ENCODE measurements at places on chromosomes 1 and 21.
A peak's percentile ranks its signal among the peaks of the same experiment; 100 is the strongest.

DNA sequence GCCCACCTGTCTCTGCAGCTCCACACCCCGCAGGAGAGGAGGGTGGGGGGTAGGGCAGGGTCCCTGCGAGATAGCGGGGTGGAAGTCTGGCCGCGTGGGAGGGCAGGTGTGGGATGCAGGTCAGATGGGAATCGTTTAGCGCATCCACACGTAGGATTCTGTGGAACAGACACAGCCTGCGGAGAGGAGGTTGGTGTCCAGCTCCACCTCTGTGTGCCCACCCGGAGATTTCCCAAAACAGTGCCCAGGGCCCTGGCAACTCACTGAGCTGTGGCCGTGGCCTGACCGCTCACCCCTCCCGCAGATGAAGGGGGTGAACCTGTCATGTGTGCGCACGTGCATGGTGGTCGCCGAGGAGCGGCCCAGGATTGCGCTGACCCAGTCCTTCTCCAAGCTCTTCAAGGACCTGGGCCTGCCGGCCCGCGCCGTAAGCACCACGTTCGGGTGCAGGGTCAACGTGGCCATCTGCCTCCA lies 46.9 kb downstream of the S100B start:
- DNase-seq = no peak

DNA sequence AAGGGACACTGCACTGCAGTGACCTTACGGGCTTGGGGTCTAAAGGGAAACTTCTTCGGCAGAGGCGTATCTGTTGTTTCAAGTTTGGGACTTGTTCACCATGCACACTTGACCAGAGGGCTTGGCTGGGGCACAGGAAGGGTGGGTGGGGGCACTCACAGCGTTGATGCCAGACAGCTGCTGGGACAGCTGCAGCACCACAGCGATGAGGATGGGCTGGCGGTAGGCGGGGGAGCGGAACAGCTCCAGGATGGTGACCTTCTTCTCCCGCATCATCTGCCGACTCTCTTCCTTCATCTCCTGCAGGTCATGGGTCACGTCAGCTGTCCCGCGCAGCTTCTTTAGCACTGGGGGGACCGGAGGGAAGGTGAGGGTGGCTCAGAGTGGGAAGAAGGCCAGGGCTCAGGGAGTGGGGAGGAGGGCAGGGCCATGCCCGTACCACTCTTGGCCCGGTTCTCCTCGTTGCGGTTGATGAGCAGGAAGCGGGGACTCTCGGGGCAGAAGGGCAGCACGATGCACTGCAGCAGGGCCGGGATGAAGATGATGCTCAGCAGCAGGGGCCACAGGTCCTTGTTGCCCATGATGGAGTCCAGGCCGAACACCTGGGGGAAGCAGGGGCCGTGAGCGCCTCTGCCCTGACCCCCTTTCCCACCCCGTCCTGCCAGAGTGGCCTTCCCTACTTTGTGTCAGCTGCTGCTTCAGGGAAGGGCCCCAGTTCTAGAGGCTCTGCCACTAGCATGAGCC lies 29.1 kb downstream of the SLC2A1 start:
- no peak for DNase-seq

DNA sequence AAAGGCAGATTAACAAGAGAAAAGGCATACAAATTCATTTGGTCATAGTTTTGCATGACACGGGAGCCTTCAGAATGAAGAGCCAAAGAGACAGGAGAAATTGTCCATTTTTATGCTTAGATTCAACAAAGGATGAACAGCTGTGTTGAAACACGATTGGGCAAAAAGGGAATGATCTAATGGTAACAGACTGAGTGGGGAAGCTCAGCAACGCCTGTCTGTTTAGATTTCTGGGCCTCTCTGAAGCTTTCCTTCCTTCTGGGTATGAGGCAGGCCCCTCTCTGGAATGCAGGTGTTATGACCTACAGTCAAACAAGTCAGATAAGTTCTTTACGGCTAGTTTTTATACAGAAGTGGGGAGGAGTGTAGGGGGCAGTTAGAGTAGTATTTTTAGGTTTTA lies 154.6 kb downstream of the RGS7 start:
- DNase-seq = no peak

DNA sequence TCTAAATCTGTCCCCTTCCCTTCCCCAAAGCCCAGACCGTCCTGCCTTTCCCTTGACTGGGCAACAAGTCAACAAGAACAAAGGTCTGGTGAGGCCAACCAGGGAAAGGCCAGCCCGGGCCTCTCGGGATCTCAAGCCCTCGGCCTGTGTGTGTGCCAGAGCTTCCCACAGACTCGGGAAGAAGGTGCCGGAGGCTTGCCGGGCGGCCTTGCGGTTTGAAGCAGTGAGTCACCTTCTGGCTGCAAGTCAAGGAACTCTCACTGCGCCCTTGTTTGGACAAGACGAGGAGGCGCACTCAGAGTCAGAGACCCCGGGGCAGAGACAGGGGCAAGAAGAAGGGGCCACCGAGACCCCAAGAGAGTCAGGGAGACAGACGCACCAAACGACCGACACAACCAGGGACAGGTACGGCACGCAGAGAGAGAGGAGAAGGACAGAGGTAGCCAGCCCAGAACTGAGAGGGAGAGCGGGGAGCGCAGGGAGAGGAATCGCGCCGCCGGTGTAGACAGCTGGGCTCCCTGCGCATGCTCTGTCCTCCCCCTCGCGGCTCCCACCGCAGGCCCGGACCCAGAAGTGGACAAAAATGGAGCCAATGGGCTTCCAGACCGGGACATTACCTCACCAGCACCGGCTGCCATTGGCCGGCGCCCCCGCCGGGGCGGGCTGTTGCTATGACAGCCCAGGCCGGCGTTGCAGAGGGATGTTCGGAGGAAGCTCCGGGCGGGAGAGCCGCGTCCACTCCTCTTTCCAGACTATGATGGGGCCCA lies 66.6 kb upstream of the LAPTM5 start:
- peak; percentile 30 for DNase-seq

DNA sequence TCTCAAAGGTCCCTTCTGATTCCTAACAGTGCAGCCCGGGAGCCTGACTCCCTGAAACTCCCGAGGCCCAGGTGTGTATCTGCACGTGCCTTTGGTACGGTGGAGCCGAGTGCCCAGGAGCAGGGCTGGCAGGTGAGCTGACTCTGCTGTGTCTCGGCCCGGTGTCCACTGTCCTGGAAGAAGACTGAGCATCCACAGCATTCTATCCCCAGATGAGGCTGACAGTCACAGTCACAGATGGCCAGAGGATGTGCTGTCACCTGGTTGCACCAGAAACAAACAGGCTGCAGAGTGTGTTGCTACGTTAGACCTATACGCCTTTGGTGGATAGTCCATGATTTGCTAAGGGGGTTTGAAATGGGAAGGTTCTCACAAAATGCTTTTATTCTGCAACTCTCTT lies 9.8 kb downstream of the ETV3L start:
- no peak for DNase-seq

GRCh38 chr1:38210021-38210894 lies 163.7 kb upstream of the POU3F1 start:
- no peak for DNase-seq

- no peak for DNase-seq
These were observed 76.0 kb downstream of the DNM3 start for GRCh38 chr1:171917331-171917730.

DNA sequence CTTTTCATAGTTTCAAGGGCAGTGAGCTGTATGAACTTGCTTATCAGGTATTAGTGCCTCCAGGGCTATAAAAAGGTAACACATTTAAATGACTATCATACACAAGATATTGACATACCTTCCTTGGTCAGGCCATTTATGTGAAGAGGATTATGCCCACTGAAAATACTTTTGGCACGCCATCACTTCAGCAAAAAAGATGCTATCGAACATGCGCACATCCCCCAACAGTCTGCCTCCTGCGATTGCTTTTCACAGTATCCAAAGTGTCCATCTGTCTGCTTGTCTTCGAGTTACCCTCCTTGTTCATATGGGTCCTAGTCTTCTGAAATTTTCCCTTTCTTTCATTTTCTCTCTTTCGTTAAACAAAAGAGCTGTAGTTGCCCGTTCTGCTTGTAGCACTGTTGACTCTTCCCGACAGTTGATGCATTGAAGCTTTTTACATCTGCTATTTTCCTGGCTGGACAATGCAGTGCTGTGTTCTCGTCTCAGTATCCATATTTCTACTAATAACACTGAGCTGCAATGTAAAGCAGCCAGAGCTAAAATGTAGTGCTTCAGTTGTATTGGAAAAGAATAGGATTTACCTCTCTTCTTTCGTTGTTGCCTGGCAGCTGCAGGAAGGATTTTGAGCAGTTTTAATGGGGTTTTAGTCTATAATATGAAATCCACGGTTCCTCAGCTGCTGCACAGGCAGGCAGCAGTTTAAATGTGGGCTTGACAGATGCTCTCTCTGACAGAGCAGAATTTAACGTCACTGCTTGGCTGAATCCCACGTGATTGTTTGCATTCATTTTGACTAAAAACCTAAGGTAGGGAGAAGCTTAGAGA lies at the start of gene B3GALT2:
Gene B3GALT2 (minus strand): TSS at position 713 of the 831 bp plus-strand sequence. CDS start 5,051 bp downstream, outside the sequence.
- DNase-seq = no peak

GRCh38 chr21:45282283-45283034 lies 5.2 kb downstream of the POFUT2 start:
- no peak for DNase-seq

DNA sequence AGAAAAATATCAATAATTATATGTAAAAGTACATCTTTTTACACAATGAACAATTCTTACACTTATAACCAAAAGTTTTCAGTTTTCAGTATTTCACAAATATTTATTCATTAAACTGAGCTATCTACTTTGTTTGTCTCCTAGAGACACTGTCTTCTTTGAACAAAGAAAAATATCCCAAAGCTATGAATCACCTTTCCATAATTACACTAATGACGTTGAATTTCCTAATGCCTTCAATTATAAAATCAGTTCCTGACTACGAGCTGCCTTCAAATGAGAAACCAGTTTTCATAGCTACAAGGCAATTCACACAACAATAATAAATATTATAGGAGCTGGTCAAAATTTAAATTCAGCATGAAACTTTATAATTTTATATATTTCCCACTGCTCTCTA lies 201.8 kb upstream of the BRINP3 start:
- no peak for DNase-seq

GRCh38 chr1:6145864-6146410 lies 34.2 kb downstream of the CHD5 start:
- no peak for DNase-seq

GRCh38 chr1:218299416-218299815 lies 14.3 kb downstream of the RRP15 start:
- no peak for DNase-seq

DNA sequence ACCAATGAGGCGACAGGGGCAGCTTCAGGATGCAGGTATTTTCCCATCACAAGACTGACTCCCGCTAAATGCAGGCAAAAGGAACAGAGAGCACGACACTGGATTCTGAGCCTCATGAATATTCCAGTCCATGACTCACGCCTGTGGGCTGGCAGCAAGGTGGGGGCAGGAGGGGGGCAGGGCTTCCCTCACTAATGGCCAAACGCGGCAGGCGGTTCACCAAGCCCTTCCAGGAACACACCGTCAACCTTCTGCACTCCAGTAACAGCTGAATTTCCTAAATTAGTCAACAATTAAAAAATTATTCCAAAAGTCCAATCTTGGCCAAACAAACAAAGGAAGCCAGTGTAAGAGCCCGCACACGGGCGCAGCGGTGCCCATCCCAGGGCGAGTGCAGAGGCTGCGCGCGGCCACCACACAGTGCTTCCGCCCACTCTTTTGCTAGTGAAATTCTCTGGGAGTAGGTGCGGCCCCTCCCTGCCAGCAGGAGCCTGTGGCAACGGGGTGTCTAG lies 12.5 kb upstream of the GPR153 start:
- DNase-seq = no peak

DNA sequence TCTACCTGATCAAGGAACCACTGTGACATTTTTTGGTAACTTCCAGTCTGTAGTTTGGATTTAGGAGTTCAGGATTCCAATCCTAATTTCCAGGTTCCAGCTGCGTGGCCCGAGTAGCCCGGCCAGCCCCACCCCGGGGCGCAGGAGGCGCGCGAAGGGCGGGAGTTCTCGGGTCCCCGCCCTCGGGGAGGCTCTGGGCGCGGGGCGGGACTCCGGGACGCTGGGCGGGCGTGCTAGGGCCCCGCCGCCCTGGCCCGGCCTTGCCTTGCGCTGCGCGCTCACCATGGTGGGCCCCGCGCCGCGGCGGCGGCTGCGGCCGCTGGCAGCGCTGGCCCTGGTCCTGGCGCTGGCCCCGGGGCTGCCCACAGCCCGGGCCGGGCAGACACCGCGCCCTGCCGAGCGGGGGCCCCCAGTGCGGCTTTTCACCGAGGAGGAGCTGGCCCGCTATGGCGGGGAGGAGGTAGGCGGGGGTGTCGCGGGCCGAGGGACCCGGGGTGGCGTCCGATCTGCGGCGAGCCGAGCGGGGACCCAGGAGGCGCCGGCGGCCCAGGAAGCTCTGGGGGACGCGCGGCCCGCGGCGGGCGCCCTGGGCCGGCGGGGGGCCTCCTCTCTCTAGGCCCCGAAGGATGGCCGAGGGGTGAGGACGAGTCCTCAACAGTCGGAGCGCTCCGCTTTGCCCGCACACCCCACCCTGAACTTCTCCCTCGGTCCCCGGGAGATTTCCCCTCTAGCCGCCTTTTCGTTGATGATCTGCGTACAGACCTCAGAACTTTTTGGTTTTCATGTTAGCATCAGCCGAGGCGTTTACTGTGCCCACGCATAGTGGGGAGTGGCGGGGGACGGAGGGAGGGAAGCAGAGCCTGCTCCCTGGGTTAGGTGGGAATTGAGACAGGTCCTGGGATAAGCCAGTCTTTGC lies at the start of gene NENF:
Gene NENF (plus strand): TSS at position 260 of the 916 bp plus-strand sequence. CDS start 24 bp downstream, at position 284.
- DNase-seq = peak; percentile 74

DNA sequence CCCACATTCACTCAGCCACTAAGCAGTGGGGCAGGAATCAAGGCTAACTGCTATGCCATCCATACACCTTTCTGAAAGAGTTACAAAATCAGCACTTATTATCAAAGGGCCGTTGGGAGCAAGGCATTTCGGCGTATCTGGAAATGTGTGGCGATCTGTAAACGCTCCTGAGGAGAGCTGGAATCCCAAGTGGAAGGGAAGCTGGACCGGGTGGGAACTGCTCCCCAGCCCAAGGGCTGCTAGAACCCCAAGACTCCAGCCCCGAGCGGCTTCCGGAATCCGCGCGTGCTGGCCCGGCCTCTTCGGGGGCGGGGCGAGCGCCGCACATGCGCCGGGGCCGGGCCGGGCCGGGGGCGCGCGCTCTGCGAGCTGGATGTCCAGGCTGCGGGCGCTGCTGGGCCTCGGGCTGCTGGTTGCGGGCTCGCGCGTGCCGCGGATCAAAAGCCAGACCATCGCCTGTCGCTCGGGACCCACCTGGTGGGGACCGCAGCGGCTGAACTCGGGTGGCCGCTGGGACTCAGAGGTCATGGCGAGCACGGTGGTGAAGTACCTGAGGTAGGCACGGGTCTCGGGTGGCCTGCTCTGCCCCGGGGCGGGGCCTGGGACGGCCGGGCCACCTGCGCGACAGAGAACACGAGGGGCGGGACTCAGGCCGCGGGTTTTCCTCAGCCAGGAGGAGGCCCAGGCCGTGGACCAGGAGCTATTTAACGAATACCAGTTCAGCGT lies at the start of gene NAXE:
Gene NAXE (plus strand): TSS at position 345 of the 726 bp plus-strand sequence. CDS start 29 bp downstream, at position 374.
- DNase-seq = peak; percentile 60

GRCh38 chr1:18899363-18900049 lies 2.8 kb downstream of the ALDH4A1 start:
- no peak for DNase-seq
